ENCODE measurements at places on chromosomes 16 and 17. TPM values are rescaled to one million over a fixed set of nuclear protein-coding genes. Genes with fewer than 3 reads are reported as not detected.

DNA sequence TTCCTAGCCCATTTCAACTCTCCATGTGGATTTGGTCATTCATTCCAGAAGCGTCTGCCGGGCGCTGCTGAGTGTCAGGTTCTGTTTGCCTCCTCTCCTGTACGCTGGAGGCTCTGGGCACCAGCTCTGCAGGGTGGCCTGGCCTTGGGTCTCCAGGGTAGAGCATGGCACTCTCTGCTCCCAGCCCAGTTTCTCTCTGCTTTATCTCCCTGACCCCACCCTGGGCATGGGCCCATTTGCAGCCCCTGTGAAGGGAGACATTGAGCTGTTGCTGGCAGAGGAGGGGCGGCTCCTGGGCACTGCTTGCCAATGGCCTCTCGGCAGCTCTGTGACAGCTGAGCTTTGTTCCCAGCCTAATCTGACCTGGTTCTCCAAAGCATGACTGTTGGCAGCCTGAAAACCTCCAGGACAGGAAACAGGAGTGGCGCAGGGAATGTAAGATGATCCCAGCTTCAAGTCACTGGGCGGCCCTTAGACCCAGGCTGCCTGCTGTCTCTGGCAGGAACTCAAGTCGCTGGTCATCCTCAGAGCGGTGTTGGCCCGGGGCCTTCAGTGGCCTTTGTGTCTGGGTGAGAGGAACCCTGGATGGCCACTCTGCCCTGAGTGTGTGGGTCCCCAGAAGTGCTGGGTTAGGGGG lies 146.8 kb downstream of the SEC14L1 start:
- H3K4me3 ChIP-seq = no peak overlapping the region
- H3K36me3 ChIP-seq = no peaks in the 10 kb centered on the region
- peaks cover 9% of the 10 kb centered on the region for H3K4me1 ChIP-seq
- DNase-seq = no peak

DNA sequence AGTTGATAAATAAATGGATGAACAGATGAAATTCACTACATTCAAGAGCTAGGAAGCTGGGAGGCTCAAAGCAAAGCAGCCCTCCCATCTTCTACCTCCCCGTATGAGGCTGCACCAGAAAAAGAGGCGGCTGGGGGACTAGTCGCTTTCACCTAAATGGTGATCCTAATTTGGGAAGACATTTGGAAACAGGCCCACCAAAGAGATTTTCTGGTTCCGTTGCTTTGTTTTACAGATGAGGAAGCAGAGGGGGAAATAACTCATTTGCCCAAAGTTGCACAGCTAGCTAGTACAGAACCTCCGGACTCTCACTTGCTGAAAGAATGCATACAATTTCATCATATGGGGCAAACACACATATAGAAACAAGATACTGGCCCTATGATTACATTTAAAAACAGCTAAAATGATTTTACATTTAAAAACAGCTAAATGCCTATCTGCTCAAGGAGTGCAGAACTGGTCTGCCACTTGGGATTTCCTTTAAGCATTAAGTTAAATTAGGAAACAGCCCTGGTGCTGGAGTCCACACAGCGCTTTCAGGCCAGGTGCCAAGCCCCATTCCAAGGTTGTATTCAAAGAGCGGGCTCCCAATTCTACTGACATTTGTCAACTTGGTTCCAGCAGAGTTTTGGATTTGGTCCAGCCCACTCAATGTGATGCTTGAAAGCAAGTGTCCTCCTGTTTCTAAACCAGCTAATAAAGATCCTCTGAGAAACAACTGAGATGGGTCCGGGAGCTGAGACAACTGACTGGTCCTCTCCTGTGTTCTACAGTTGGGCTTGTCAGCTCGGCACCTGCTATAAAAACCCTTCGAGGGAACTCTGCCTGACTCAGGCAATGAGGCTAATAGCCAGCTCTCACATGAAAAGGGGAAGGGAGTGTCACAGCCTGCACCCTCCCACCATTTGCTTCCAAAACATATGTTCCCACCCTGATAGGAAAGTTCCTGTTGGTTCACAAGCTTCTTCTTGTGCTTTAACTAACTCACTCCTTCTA lies 11.7 kb downstream of the ERN1 start:
- H3K4me3 ChIP-seq = peak overlapping the region; percentile 42
- no peak for DNase-seq
- H3K27ac ChIP-seq = peak overlapping the region; percentile 47
- no peaks in the 10 kb centered on the region for H3K27me3 ChIP-seq
- H3K36me3 ChIP-seq = peaks cover 4% of the 10 kb centered on the region

The KRTAP4-8 gene
- not detected for total RNA-seq

GRCh38 chr16:30876867-30877266 lies 17.0 kb downstream of the BCL7C start:
- no peak for DNase-seq
- H3K27ac ChIP-seq = peak overlapping the region; percentile 100
- H3K36me3 ChIP-seq = peaks cover 13% of the 10 kb centered on the region
- no peaks in the 10 kb centered on the region for H3K27me3 ChIP-seq

GRCh38 chr17:28728364-28729200 lies at the start of gene NEK8:
NEK8 (plus strand) TSS chr17:28728788; CDS start chr17:28728814, 26 bp downstream.
- peak within 1 kb of the TSS; percentile 100 for H3K4me3 ChIP-seq
- H3K27ac ChIP-seq = peak within 1 kb of the TSS; percentile 87
- H3K4me1 ChIP-seq = peaks cover 53% of the 10 kb centered on the region
- no peaks in the 10 kb centered on the region for H3K27me3 ChIP-seq
- peaks cover 5% of the 10 kb centered on the region for H3K36me3 ChIP-seq

The MYH3 gene
- 5.4 TPM for total RNA-seq

The FBXL16 gene
- 8.8 TPM for total RNA-seq

- H3K4me1 ChIP-seq = peaks cover 15% of the 10 kb centered on the region
- DNase-seq = no peak
- H3K4me3 ChIP-seq = no peak overlapping the region
- peaks cover 13% of the 10 kb centered on the region for H3K27me3 ChIP-seq
Observed at GRCh38 chr17:76973040-76973439, 104.8 kb downstream of the MGAT5B start.

DNA sequence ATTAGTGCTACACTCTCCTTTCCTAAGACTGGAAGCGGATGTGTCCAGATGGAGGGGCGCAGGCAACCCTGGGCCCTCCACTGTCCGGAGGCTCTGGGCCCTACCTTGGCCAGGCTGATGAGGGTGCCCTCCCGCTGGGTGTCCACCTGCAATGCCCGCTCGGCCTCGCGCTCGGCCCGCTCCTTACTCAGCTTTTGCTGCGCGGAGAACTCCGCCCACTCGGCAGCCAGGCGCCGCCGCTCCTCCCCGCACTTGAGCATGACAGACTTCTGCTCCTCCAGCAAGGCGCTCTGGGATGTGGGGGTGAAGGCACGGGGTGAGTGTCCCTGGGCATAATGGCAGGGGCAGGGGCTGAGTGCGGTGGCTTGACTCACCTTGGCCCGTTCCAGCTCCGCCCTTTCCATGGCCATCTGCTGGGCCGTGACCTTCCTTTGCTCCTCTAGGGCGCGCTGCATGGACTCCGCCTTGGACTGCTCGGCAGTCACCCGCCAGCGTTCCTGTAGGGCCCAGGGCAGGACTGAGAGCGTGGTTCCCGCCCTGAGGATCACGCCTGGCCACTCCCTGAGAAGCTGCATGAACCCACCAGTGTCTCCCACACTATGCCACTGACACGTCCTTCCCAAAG lies 10.1 kb upstream of the MRPL38 start:
- no peaks in the 10 kb centered on the region for H3K27me3 ChIP-seq
- H3K36me3 ChIP-seq = peaks cover 3% of the 10 kb centered on the region
- no peak overlapping the region for H3K27ac ChIP-seq
- H3K4me1 ChIP-seq = no peaks in the 10 kb centered on the region
- DNase-seq = no peak

DNA sequence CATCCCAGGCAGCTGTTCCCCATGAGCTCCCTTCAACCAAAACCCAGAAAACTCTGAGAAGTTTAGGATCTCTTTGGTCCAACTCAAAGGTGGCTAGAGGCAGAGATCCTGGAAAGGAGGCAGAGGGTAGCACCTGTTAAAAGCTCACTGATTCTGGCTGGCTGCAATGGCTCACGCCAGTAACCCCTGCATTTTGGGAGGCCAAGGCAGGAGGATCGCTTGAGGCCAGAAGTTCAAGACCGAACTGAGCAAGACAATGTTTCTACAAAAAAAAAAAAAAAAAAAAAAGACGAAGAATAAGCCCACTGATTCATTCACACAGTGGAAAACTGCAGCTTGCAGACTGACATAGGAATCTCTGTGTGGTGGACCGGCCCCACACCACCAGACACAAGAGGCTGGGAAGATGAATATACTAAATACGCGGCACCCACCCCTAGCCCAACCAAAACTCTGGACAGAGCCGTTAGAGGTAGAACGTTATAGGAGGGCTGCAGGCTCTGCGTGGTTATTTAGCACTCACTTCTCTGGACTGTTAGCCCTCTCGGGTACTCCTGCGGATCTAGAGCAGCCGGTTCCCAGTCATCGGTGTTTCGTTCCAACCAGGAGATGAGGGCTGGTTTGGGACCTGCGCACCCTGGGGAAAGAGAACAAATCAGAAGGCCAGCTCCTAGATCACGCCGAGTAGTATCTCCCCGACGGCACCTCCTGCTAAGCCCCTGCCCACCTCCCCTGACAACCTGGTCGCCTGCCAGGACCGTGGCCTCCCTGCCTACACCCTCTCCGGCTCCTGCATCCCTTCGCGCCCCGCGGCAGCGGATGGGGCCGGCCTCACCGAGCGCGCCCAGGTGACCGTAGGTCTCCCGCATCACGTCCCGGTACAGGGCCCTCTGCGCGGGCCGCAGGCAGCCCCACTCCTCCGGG lies 925 bp downstream of the ZNF689 start:
- H3K4me3 ChIP-seq = peak overlapping the region; percentile 85
- peak overlapping the region; percentile 96 for H3K27ac ChIP-seq
- peak; percentile 68 for DNase-seq
- peaks cover 22% of the 10 kb centered on the region for H3K4me1 ChIP-seq
- H3K36me3 ChIP-seq = peaks cover 19% of the 10 kb centered on the region
- no peaks in the 10 kb centered on the region for H3K27me3 ChIP-seq

DNA sequence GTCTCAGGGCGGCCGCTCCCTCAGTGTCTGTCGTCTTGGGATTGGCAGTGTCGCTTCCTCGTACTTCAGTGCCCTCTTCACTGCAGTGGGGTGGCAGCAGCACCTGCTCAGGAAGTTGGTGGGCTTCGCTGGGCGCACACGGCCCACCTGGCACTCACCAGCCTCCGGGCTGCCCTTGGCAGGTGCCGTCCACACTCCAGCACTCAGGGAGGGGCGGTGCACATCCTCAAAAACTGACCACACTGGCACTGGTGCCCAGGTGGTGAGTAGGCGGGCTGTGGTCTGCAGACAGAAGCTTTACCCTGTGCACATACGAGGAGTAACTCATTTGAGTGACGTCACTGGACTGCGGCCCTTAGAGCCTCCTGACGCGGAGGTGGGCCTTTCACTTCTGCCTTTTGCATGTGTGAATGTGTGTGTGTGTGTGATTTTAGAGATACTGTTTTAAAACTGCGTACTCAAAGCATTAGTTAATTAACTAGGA lies 94.6 kb downstream of the BANP start:
- no peak overlapping the region for H3K4me3 ChIP-seq
- H3K4me1 ChIP-seq = no peaks in the 10 kb centered on the region
- no peaks in the 10 kb centered on the region for H3K27me3 ChIP-seq
- H3K36me3 ChIP-seq = peaks cover 8% of the 10 kb centered on the region
